GM12864 (cell line): ENCODE measurements at places on chromosomes 6 and 20.

DNA sequence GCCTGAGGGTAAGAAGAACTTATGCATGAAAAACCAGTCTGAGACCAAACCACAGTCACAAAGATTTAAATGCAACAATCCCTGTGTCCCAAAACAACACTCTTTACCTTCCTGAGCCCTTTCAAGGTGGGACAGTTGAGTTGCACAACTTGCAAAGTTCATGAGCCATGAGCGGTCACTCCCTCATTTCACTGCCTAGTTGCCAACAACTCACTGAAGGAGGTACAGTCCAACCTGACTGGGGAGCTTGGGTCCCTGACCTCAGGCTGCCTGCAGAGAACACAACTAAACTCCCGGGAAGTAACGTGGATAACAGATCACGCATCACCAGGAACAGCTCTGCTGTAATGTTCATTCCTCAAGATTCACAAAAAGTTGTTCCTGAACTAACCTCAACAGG is 69.4 kb downstream of the MBOAT1 start:
- DNase-seq: no peak

DNA sequence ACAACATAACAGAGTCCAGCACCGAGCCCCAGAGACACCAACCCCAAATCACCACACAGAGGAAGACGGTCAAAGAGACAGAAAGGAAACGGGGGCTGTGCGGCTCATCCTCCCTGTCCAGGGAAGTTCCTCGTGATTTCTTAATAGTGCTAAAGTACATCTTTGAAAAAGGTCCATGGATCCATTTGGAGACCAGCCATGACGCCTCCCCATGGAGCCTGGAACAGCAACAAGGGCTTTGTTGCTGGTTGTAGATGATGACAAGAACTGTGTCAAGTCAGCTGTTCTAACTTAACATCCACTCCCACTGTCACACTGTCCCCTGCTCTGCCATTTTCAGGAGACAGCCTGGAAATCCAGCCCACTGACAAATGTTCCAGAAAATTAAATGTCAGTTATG is 99.7 kb downstream of the ATP9A start:
- DNase-seq: no peak

DNA sequence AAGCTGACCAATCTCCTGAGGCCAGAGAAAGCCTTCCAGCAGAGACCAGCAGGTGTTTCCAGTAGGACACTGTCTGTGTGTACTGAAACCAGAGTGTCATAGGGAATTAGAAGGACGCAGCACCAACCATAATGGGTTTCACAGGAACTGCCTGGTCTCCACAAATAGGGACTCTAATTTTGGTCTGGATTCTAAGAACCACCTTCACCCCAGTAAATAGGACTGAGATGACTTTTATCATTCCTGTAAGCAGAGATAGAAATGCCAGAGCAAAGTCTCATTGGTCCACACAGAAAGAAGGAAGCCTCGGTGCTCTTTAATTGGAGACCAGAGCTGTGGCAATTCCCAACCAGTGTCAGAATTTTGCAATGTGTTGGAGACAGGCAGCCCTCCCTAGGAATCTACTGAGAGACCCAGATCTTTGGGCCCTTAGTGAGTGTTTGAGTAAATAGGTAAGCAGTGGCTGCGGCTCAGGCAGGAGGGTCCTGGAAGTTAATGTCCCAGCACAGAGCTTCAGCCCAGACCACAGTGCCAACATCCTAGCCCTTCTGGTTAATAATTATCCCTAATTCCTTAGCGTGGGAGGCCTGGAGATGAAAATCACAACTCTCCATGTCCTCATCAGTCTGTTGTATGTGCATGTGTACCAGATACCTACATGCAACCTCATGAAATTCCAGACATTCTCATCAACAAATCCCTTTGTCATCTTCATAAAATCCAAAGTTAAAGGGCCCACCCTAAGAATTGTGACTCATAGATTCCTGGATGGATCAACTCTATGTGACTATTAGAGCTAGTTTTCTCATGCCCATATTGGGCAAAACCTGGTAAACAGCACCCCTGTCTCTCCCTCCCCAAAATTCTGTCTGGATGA is 81.2 kb downstream of the UNC5CL start:
- DNase-seq: no peak

GRCh38 chr6:117483004-117483644 is 650 bp downstream of the DCBLD1 start:
- no peak for DNase-seq

GRCh38 chr20:52457826-52458225 is 266.2 kb upstream of the ZFP64 start:
- no peak for DNase-seq

- no peak for DNase-seq
Measured at GRCh38 chr6:16006681-16007080, 122.2 kb upstream of the MYLIP start.

DNA sequence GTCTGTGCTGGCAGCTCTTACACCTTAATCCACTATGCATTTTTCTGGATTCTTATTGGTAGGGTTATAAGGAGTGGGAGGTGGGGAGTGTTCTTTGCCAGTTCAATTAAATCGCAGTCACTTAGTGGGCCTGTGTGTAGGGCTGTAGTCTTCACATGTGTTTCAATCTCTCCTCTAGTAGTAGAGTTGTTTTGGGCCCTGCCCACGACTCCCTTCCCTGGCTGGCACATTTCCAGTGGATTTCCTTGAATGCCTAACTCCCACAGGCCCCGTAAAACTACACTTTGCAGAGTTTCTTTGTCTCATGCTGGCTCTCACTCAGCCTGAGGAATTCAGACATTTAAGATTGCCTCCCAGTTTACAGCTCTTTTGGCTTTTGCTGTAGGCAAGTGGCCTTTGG is 414.0 kb upstream of the OPRM1 start:
- DNase-seq: no peak
